ENCODE measurements at places on chromosomes 16 and 17.

- H3K36me3 ChIP-seq = no peaks in the 10 kb centered on the region
- H3K4me3 ChIP-seq = no peak overlapping the region
- no peak for DNase-seq
- H3K27me3 ChIP-seq = no peaks in the 10 kb centered on the region
- H3K27ac ChIP-seq = no peak overlapping the region
Measured at GRCh38 chr16:22098405-22099255, 6.3 kb downstream of the VWA3A start.

DNA sequence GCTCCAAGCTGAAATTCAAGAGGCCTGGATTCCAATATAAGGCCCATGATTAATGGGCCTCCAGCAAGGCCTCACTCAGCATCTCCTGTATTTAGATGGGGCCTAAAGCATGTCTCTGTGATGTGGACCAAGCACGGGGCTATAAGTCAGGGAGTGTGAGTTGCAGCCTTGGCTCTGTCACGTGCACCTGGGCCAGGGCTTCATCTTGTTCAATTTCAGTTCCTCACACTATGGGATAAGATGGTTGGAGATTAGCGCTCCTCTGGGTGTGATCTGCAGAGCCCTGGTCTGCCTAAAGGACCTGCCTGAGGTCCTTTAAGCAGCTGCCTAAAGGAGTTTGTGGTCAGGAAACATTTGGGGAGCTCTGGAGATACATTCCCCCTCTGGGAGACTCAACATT, 25.2 kb downstream of the KLHL36 start:
- DNase-seq = no peak
- no peaks in the 10 kb centered on the region for H3K4me1 ChIP-seq
- no peaks in the 10 kb centered on the region for H3K36me3 ChIP-seq

GRCh38 chr16:87368029-87368770, 15.4 kb downstream of the FBXO31 start:
- H3K36me3 ChIP-seq = no peaks in the 10 kb centered on the region
- H3K4me1 ChIP-seq = peaks cover 54% of the 10 kb centered on the region
- H3K27me3 ChIP-seq = no peaks in the 10 kb centered on the region
- peak; percentile 69 for DNase-seq

- H3K4me3 ChIP-seq = no peak overlapping the region
- no peak for DNase-seq
- no peaks in the 10 kb centered on the region for H3K36me3 ChIP-seq
Measured at GRCh38 chr17:38424297-38424972, 3.8 kb upstream of the ARHGAP23 start.

- no peak overlapping the region for H3K4me3 ChIP-seq
- H3K4me1 ChIP-seq = no peaks in the 10 kb centered on the region
- H3K27me3 ChIP-seq = peaks cover 39% of the 10 kb centered on the region
- H3K36me3 ChIP-seq = no peaks in the 10 kb centered on the region
- DNase-seq = no peak
Measured at GRCh38 chr16:12901204-12901596, 198 bp upstream of the SHISA9 start.

GRCh38 chr16:69542974-69543373, 22.8 kb upstream of the NFAT5 start:
- no peak overlapping the region for H3K4me3 ChIP-seq
- no peak overlapping the region for H3K27ac ChIP-seq
- H3K4me1 ChIP-seq = no peaks in the 10 kb centered on the region
- DNase-seq = no peak

DNA sequence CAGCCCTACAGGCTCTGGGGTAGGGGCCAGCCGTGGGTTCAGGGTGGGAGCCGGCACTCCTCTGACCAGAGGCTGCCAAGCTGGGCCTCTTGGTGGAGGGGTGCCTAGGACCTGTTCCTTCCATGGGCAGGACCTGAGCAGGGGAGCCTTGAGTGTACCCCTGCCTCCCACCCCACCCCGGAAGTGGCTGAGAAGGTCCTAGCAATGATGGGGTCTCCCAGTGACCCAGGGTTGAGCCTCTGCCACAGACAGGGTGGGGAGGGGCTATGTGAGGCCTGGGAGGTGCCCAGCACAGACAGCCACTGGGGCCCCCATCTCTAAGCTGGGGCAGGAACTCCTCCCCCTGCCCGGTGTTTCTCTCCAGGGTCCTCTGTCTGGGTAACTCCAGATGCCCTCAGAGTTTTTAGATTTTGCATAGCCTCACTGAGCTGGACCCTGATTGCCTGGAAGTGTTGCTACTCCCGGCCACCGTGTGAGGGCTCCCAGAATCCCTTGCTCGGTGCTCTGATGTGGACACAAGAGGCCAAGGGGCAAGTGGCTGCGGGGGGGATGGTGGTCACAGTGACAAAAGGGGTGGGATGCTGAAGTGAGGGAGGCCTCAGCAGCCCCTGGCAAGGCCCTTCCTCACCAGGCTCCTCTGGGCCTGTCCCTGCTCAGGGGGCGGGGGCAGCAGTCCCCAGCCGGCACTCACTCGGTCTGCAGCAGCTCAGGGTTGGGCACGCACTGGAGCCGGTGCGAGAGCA, 6.4 kb upstream of the MTSS2 start:
- H3K4me1 ChIP-seq = peaks cover 35% of the 10 kb centered on the region
- H3K27ac ChIP-seq = peak overlapping the region; percentile 70
- DNase-seq = no peak
- H3K4me3 ChIP-seq = no peak overlapping the region

GRCh38 chr17:17146786-17147406, 59.2 kb downstream of the PLD6 start:
- no peaks in the 10 kb centered on the region for H3K27me3 ChIP-seq
- H3K27ac ChIP-seq = no peak overlapping the region
- peaks cover 66% of the 10 kb centered on the region for H3K36me3 ChIP-seq
- no peak for DNase-seq

DNA sequence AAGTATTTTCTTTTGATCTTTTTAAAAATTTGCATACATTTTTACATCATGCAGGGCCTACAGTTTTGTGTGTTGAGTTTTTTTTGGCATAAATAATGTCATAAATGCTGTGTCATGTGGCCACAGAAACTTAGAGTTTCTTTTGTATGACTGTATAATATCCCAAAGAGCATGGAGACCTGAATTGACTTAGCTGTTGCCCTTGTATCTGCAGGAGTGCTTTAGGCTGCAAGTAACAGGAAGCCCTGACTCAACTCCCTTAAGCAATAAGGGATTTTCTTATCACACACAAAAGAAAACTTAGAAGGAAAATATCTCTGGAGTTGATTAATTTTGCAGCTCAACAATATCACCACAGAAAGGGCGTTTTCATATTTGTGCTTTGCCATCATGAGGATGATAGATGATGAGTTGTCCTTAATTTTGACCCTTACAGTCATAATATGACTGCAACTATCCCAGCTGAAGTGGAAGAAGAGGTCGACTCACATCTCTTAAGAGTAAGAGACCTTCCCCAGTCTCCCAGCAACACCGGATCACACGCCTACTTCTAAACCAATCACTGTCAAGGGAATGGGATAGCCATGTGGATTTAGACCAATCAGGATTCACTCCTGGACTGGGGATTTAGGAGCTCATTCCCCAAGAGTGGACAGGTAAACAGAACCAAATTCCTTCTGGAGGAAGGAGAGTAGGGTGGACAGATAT, 138.9 kb downstream of the GSG1L start:
- H3K36me3 ChIP-seq = no peaks in the 10 kb centered on the region
- no peak overlapping the region for H3K4me3 ChIP-seq
- H3K27me3 ChIP-seq = no peaks in the 10 kb centered on the region
- H3K27ac ChIP-seq = no peak overlapping the region
- no peak for DNase-seq

Measured in adrenal gland (tissue), 19 donors.